Activated naive CD4-positive, alpha-beta T cell treated with anti-CD3 and anti-CD28 coated beads, Interleukin-2, amount 50 U/mL, for 72 hours (primary cell): ENCODE measurements at places on chromosomes 2 and 18.

DNA sequence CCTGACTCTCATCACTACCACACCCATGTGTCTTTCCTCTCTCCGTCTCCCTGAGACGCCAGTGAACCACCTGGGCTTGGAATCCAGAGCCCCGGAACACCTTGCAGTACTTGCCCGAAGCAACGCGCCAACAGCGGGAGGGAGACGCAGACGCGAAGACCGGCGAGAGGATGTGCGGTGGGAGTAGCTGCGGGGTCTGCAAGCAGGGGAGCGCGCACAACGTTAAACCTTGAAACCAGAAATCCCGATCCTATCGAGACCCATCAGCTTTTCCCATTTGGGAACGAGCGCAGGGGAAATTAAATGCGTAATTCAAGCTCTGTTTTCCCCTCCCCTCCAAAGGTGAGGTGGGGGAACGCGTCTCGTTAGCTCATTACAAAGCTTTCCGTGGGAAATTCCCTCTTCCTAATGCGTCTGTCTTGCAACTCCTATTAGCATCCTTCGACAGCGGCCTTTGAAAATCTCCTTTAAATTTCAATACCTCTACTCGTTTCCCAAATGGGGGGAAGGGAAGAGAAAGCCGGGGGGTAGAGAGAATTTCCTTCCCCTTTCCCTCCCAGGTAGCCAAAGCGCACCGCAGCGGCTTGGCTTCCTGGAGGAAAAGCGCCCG lies 421 bp upstream of the CNTNAP5 start:
- no peak for DNase-seq

DNA sequence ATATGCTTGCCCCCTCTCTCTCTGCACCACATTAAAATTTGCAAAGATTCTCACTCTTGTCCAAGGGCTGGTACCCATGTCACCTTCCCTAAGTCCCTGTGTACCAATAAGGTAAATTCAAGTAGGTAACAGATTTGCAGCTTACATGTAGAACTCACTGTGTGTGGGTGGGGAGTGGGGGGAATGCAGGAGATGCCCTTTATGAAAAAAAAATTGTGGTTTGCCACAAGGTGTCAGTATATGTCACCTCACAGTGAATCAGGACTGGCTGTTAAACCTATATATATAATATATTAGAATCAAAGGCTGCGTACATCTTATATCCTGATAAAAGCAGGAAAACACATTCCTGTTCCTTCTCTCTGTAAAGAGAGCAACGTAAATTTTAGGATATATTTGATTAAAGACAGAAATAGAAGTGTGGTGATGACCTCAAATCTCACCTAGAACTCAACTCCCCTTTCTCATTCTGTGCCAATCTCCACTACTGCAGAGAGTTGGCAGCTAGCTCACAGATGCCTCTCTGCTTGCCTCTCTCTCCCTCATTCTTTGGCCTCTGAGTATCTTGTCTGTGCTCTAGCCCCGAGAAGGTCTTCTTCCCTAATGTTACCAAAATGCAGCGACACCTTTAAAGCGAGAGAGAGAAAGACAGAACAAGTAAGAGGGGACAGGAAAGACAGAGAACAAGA lies 536 bp downstream of the XDH start:
- DNase-seq, result no peak

- DNase-seq, result no peak
Observed at GRCh38 chr2:171878481-171878993, 15.5 kb downstream of the SLC25A12 start.

DNA sequence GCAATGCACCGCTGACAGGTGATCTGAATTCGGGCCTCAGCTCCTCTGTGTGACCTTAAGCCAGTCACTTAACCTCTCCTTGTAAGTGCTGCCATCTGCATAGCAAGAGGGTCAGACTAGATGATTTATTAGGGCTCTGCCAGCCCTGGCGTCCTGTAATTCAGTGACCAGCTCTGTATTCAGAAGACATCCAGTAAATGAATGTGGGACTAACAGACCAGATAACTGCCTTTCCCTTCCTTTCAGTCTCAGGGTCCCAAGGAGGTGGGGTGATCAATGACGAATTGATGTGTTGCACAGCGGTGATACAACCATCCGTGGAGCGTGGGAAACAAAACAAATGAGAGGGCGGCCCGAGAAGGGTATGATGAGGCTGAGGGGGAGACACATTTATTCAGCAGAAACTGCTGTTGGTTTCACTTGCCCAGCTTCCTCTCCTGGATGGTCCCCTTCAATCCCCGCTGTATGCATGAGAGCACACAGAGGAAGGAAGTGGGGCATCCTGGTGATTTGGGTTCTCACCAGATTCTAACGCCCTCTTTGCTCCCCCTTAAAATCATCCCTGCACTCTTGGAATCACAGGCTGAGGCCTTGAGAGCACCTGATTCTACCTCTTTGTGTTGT lies 92.8 kb downstream of the VIT start:
- no peak for DNase-seq

DNA sequence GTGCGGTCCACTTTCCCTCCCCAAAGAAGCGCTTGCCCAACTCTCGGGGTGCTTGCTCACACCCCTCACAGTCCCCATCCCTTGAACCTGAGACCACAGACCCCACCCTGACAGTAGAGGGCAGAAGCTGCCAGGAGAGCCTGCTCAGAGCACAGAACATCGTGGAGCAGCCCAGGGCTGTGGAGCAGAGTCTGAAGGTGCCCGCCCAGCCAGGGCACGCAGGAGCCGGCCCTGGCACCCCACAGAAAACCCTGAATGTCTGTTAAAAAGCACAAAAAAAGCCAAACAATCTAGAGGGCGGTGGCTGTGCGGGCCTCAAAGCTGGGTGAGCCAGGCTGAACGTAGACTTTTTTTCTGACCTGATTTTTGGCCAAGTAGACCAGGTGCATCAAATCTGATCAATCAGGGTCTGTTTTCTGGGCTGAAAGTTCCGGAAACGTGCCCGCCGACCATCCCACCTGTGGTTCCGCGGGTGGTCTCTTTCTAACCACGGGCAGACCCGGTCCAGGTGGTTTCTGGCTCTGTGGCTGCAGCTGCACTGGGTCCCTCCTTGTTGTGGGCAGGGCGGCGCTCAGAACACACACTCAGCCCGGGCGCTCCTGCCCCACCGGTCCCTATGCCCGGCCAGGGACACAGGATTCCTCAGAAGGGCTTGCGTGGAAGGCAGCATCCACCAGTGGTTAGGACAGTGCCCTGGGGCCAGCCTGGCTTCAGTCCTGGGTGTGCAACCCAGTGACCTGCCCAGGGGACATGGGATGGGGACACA lies 66.3 kb downstream of the SLC66A2 start:
- no peak for DNase-seq

- no peak for DNase-seq
Observed at GRCh38 chr2:38174646-38175423, 98.9 kb upstream of the CYP1B1 start.

DNA sequence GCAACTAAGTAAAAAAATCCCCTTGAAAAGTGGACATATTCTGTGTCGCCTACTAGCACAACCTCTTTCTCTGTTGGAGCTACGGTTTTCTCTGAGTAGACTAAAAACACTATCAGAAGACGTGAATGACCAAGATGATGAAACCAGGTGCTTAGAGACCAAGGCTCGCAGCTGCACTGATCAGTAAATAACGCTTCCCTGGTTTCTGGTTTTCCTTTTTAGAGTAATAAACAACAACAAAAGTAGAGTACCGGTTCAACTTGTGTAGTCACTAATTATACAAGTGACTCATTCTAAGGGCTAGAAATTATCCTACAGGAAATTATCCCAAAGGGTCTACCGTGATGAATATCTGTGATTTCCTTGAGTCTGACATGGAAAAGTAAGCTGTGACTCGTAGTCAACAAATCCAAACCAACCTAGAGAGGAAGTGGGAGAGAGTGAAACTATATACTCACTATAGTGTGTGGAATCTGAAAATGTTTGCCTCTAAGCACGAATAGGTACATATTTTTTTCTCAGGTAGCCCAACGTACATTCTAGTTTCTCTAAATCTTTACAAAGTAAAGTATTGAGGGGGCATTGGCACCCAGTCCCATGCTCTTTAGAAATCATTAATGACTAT lies 17.8 kb downstream of the RASGRP3 start:
- no peak for DNase-seq

- DNase-seq, result no peak
Observed at GRCh38 chr18:73409242-73409641, 541.5 kb upstream of the NETO1 start.

- DNase-seq, result no peak
Observed at GRCh38 chr2:200155652-200156051, 150.8 kb upstream of the SPATS2L start.

GRCh38 chr2:4077017-4077416 lies 373.6 kb downstream of the DCDC2C start:
- no peak for DNase-seq

DNA sequence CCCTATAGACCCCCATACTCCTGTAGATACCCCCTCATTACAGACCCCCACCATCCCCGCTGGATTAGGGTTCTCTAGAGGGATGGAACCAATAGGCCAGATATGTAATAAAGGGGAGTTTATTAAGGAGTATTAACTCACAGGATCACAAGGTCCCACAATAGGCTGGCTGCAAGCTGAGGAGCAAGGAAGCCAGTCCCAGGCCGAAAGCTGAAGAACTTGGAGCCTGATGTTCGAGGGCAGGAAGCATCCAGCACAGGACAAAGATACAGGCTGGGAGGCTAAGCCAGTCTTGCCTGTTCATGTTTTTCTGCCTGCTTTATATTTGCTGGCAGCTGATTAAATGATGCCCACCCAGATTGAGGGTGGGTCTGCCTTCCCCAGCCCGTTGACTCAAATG lies 106.6 kb downstream of the AGAP1 start:
- no peak for DNase-seq

DNA sequence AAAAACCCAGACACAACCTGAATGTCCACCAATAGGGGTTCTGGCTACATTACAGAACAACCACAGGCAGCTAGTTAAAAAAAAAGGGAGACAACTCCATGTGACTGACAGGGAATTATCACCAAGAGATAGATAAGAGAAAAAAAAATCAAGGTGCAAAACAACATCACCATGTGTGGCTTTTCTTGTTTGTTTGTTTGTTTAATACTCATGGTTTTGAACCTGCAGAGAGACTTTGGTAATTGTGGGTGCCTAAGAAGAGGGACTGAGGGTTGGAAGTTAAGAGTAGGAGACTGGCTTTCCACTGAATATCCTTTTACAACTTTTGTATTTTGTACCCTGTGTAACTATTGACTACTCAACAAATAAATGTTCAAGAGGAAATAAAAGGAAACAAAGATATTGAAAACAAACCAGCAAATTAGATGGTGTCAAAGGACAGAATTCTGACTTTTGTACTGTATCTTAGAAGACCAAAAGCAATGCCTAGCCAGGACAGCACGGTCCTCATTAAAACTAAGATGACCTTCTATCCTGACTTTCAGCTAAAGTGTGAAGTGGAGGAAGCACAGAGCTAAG lies 22.5 kb upstream of the DNAJC27 start:
- DNase-seq, result no peak

DNA sequence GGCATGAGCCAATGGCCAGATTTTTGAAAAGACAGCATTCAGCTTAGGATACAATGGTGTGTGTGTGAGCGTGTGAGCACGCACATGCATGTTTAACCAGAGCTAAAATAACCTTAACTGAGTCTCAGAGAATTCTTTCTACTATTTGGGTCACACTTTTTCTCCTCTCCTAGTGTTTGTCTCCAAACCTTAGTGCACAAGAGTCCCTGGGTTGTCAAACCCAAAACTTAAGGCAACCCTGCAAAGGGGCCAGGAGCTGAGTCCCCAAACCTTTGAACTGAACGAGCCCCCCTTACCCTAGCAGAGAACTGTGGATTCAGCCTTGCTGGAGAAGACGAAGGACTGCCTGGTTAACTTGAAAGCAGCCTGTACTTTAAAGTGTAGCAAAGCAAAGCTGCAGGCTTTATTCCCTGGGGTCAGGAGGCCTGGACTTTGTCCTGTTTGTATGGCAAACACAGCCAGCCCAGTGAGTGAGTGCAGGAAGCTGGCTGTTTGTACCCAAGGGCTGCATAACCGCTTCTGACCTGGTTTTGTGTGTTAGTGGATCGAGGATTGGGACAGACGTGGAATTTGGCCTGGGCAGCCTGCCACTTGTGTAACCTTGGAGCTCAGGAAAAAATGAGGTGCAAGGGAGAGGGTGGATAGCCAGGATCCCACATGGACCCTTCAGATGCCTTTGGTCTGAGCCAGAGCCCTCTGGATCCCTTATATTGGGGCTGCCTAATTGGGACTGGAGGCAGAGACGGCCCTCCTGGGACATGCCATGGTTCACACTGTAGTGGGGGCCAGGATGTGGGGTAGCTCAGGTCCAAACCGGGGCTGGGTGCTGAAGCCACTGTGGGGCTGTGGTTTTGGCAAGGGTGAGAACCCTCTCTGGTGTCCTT lies 6.4 kb upstream of the PSMD1 start:
- no peak for DNase-seq

DNA sequence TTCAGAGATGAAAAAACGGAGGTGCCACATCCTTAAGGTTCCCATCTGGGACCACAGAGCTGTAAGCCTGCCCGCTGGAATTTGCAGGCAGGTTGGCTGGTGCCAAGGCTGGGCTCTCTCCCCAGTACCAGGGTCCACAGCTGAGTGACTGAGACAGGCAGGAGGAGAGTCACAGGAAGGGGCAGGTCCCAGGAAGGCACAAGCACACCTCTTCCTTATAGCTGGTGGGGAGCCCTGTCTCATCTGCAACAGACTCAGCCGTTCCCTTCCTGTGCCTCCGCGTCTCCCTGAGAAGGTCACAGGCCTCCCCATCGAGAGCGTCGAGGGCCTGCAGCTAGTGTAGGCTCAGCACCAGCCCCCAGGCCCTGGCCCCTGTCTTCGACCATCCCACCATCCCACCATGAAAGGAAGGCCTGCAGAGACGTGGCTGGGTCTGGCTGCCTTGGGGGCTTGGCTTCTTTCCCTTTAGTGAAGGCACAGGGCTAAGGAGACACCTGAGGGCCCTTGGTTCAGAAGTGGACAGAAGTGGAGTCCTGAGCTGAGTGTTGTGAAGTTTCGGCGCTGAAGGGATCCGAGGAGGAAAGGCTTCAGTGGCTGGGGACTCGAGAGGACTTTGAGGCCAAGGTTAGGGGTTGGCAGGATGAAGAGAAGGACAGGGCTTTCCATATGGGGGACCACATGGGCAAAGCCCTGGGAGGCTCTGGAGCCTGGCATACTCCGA lies 26.8 kb downstream of the GLI2 start:
- DNase-seq, result no peak

DNA sequence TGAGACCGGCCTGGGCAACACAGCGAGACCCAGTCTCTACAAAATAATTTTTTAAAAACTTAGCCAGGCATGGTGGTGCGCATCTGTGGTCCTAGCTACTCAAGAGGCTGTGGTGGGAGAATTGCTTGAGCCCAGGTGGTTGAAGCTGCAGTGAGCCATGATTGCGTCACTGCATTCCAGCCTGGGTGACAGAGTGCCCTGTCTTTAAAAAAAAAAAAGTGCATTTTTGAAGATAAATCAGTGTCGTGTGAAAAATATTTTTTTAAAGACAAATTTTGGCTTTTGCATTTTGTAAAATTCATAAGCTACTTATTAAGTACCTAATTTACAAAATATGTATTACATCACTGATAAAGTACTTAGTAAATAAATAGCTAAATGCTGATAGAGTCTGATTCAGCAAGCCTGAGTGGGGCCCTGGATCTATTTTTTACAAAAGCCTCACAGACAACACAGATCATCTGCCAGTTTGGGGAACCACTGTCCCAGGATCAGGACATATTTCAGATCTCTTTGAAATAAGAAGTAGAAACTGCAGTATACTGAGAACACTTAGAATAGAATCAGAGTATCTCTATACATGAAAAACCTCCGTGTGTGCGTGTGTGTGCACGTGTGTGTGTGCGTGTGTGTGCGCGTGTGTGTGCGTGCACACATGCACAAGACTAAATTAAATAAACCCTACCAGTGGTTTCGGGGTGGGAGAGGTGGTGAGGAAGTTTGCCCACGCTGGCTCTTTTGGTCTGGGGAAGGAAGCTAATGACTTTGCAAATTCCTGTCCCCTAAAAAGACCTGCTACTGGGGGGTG lies 61.6 kb downstream of the AAK1 start:
- no peak for DNase-seq
